RPMI8226 (cell line): ENCODE measurements at places on chromosomes 1 and 21.

DNA sequence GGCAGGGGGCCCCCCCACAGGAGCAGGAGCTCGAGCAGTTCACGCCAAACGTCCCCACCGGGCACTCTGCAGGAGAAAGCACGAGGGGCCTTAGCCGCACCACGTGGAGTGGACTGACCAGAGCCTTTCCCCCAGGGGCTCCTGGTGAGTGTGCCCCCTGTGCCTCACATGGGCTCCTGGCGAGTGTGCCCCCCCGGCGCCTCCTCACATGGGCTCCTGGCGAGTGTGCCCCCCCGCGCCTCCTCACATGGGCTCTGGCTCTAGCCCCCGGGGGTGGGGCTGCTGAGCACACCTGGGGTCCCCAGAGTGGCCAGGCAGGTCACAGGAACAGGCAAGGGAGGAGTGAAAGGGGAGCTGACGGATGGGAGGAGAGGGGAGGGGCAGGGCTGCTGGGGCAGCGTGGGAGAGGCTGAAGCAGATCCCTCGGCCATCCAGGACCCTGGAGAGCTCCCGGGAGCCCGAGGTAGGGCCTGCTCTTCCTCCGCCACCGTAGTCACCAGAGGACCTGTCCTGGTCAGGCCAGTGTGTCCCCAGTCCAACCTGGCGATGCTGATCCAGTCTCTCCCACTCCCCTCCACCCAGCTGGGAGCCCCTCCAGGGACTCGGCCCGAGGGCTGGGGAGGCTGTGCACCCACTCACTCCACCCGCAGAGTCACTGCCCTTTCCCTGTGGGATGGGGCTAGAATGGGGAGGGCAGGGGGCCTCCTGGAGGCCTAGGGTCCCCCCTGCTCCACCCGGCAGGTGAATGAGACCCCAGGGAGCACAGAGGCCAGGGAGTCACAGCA is 47.6 kb downstream of the ARHGEF16 start:
- DNase-seq: peak; percentile 53

DNA sequence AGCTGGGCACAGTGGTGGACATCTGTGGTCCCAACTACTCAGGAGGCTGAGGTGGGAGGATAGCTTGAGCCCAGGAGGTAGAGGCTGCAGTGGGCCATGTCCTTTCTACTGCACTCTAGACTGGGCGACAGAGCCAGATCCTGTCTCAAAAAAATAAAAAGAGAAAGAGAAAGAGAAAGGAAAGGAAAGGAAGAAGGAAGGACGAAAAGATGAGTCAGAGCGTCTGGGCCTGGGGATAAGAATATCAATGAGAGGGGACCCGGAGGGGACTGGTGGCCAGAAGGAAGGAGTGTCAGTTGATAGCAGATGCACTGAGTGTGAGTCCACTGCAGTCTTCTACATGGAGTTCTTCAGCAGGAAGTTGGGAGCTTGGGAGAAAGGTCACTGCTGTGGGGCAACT is 75.6 kb downstream of the SYT6 start:
- DNase-seq: no peak

- no peak for DNase-seq
These were observed 19.0 kb upstream of the CASQ1 start for GRCh38 chr1:160171354-160171753.

- no peak for DNase-seq
These were observed 29.4 kb downstream of the PTGFR start for GRCh38 chr1:78520216-78520615.

DNA sequence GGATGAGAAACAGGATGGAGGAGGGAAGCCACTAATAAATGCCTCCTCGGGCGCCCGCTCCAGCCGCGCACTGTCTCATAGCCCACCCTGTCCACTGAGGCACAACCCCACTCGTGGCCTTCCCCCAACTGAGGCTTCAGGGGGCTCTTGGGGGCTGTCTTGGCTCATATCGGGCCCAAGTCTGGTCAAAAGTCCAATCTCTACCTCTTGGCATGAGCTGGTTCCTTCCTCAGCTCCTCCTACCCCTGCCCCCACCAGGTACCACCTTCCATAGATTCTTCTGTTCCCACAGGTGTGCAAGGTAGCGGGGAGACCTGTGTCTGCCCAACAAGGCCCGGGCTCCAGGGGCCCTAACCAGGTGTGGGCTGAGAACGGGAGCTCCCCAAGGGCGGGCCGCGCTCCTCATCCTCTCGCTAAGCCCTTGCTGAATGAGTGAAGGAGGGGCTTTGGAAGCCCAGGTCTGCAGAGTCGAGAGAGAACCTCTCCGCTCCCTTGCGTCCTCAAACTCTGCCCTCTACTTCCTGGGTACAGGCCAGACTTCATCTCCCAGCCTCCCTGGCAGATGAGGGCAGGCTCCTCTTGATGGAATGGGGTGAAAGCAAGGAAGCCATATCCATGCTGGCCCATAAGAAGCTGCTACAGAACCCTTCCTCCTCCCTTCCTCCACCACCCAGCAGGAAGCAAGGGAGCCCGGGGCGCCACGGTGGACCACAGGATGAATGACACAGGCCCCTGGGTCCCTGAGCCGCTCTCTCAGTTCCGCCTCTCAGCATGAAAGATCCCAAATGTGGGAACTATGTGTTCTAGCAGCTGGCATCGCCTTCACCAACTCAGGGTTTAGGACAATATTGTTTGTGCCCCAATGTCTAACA is 74.7 kb downstream of the PSMG1 start:
- no peak for DNase-seq

GRCh38 chr1:77378723-77379535 is 97.1 kb downstream of the AK5 start:
- no peak for DNase-seq

DNA sequence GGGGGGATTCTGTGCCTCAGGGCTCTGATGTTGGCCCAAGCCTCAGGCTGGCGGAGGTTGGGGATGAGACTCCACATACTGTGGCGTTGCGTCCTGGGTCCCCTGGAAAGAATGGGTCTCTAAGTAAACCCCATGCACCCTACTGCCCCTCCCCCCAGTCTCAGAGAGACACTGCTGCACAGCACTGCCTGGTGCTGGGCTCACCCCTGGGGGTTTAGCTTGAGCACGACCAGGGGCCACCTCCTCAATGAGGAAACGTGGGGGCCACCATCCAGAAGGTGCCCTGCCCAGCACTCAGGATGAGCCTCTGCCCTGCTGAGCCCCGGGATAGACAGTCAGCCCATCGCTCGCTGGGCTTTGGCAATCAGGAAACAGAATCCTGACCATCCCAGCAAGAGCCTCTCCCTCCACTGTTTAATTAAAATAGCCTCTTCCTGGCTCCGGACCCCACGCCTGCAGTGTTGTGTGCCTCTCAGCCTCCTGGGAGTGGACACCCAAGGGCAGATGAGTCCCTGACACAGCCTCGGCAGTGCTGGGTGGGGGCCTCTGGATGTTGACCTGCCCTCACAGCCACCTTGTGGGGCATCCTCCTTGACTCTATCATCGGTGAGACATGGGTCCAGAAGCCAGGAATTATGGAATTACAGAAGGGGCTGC is 3.5 kb upstream of the KRTAP10-4 start:
- no peak for DNase-seq
